ENCODE measurements at places on chromosomes 5 and 9. TPM values are rescaled to one million over a fixed set of nuclear protein-coding genes. Genes with fewer than 3 reads are reported as not detected.
A peak's percentile ranks its signal among the peaks of the same experiment; 100 is the strongest.

- no peak for DNase-seq
Measured at GRCh38 chr5:78974011-78974410, 11.1 kb downstream of the ARSB start.

PTPN3 gene
- 4.7 TPM for total RNA-seq

DNA sequence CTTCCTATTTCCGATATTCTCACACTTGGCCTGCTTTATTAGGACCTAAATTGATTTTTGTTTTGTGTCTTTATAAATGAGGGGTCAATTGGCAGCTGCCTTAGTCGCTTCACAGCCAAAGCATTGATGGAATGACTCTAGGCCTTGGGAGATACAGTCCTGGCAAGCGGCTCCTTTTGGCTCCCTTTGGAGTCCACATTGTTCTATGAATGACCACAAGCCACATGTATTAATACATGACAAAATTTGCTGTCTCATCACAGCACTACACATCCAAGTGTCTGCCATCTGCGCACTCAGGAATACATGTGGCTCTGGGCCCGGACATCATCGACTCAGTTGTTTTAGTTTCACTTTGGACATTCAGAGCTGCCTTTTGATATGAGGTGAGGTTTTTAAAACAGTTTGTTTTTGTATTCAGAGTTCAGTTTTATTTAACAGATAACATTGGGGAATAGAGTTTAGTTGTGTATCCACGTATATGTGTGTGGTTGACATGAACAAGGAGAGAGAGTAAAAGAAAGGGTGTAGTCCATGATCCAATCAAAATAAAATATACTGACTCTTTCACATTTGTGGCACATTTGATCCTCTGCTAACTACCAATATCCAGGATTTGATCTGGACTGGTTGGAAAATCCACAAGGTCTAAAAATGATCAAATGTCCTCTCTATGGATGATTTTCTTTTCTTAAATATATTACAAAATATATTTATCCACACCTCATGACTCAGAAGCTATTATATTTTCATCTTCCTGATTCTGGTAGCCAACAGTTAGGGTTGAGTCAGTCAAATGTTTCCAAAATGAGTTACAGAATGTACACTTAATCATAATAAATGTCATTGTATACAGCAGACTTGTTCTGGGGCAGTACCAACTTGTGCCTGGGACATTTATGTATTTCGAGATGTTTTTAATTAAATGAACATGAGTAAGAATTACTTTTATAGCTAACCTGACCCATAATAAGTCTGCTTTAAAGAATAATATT lies 114.0 kb upstream of the MTAP start:
- DNase-seq: no peak

DNA sequence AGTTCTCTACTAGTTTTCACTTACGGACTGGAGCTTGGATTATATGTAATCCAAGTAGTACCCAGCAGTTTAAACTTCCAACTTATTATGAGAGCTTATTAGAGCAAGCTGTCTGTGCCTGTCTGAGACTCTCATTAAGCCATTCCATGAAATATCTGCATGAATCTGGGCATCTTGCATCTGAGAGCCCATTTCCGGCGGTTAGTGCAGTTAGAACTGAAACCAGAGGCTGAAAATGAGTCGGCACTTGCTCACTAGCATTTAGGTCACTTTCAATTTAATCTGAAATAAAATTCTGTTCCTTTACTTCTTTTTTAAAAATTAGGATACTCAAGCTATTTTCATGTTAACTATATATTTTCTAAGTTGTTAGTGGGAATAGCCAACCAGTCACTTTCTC lies 102.2 kb downstream of the MEGF10 start:
- no peak for DNase-seq

DNA sequence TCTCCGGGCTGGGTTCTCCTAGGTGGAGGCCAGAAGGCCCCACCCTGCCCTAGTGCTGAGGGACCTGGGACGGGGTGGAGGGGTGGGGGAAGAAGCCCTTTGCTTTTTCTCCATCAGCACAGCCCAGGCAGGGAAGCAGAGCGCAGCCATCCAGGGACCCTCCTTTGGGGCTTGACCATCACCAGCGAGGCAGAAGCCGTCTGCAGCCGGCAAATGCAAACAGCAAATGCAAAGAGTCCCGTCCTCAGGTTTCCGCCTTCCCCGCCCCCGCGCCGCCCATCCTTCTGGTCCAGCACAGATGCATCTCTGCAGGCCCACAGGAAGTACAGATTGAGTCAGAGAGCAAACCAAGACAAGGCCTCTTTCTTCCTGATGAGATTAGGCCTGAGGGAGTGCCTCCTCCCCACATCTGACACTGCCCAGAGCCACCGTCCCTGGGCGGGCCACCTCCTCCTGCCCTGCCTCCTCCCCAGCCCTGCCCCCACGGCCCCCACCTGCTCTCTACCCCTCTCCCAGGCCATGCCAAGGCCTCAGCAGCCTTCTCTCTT lies 23.4 kb downstream of the CORO2A start:
- DNase-seq: no peak

IL17B gene
- not detected for total RNA-seq

HSDL2 gene
- total RNA-seq: 19.0 TPM

DNA sequence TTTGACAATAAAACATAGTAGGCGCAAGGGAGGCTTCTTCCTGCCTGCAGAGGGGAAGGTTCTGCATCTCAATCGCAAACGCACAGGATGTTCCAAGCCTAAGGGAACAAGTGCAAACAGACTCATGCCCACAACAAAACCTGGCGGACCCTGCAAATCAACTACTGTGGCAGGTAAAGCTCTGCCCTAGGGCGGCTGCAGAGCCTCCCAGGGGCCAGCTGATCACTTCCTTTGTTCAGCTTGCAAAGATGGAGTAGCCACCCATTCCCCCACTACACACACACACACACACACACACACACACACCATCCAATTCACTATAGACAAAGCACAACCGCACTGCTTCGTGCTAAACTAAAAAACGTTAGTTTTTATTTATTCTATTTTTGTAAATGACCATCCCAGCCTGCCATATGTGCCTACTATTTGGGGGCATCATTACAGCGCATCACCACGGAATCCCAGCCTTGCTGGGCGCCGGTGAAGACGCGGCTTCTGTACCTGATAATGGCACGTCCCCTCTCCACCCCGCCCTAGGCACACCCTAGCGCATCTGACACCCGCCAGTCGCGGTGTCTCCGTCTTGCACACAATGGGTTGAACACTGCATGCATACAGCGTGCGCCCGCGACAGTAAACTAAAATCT lies 57.6 kb downstream of the DPYSL3 start:
- DNase-seq: no peak

DNA sequence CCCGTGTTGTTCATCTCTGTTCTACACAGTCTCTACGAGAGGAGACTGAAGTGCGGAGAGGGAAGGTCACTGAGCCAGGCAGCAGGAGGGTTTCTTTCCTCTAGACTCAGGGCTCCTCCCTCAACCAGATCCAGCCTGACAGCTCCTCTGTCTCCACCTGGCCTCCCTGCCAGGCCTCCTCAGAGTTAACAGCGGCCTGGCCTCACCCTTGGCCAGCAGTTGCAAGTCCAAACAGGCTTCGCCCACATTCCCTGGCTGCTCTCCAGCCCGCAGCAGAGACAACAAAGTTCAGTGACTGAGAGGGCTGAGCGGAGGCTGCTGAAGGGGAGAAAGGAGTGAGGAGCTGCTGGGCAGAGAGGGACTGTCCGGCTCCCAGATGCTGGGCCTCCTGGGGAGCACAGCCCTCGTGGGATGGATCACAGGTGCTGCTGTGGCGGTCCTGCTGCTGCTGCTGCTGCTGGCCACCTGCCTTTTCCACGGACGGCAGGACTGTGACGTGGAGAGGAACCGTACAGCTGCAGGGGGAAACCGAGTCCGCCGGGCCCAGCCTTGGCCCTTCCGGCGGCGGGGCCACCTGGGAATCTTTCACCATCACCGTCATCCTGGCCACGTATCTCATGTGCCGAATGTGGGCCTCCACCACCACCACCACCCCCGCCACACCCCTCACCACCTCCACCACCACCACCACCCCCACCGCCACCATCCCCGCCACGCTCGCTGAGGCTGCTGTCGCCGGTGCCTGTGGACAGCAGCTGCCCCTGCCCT lies at the start of gene HRCT1:
Gene HRCT1 (plus strand): TSS at position 291 of the 768 bp plus-strand sequence. CDS start 86 bp downstream, at position 377.
- DNase-seq: peak; percentile 95

LYRM7 gene
- total RNA-seq: 9.1 TPM

GRCh38 chr5:50440651-50441492 lies at the start of gene EMB:
Gene EMB (minus strand): TSS chr5:50441288. CDS start chr5:50441151, 137 bp downstream.
- DNase-seq: no peak

- no peak for DNase-seq
Measured at GRCh38 chr5:123709422-123709821, 197.4 kb downstream of the CSNK1G3 start.

GRCh38 chr5:91245871-91246270 lies 137.2 kb downstream of the ARRDC3 start:
- DNase-seq: no peak

DNA sequence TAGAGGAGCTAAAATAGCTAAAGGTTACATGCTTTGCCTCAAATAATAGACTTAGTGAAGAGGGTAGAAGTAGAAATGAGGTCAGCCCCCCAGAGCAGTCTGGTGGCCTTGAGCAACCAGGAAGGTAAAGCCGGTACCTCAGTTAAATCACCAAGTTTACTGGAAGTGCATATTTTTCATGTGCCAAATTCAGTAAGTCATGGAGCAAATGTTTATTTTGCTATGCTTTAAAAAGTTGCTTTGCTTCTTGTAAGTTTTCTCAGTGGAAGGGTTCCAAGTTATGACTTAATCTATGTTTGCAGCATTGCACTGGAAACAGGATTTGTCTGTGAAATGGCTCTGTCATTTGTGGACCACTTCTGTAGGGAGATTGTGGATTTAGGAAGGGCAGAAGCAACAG lies 256.7 kb downstream of the ARRDC3 start:
- no peak for DNase-seq

NME5 gene
- total RNA-seq: 1.7 TPM

GRCh38 chr9:135978642-135979546 lies 17.7 kb upstream of the UBAC1 start:
- DNase-seq: no peak

SPINK4 gene
- not detected for total RNA-seq

- no peak for DNase-seq
Measured at GRCh38 chr9:13596383-13596970, 317.0 kb upstream of the MPDZ start.

- DNase-seq: no peak
Measured at GRCh38 chr5:27220752-27221151, 182.4 kb upstream of the CDH9 start.

FOXD4L4 gene
- total RNA-seq: not detected

- no peak for DNase-seq
Measured at GRCh38 chr9:117869712-117870111, 165.5 kb downstream of the TLR4 start.

- no peak for DNase-seq
Measured at GRCh38 chr5:1036504-1037122, 28.0 kb downstream of the NKD2 start.

DNA sequence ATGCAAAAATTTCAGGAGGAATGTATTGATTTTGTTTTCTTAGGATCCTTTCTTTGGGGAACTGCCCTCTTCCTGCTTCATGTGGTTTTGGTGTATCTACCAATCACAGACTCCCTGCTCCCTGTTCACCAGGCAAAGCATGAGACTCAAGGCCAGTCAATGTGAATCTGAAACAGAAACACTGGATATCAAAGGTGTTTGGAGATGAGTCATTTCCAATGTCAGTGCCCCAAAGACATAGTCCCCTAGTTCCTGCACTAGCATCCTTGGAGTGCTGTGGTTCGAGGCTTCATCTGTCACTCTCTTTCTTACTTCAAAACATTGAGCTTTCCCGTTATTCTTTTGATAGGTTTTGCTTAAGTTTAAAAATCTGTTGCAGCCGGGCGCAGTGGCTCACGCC lies 8.1 kb downstream of the PPP3R2 start:
- DNase-seq: no peak

- DNase-seq: no peak
Measured at GRCh38 chr5:129988453-129988852, 84.2 kb downstream of the CHSY3 start.

SCGB3A1 gene
- total RNA-seq: not detected

RXFP3 gene
- not detected for total RNA-seq

DNA sequence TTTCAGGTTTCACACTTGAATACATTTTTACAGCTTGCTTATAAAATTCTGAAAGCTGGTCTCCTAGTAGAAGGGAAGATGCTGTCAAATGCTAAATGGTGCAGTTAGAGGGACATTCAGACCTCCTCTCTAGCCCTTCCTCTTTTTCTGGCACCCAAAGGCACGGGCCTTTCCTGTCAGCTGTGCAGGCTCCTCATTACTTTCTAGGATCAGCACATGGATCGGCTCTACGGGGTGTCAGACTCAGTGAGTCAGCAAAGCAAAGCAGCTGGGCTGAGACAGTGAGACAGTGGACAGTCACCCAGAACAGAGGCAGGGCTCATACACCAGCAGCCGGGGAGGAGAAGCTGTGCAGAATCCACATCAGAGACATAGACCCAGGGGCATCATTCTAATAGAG lies 80.0 kb upstream of the TNC start:
- DNase-seq: no peak

DNA sequence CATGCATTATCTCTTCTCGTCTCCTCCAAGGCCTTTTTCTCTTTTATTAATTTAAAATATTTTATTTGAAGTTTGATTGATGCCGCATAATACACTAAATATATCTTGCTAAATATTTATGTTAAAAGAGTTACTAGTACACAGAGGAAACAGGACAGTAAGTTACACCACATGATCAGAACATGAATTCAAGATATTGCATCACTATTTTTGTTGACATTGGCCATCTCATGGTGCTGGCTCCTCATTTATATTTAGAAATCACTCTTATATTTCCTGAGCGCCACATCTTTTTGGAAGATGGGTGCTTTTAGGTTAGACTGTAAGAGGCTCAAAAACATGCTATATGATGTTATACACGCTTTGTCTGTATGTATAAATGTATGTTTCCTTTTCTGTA lies 23.0 kb downstream of the SPEF2 start:
- DNase-seq: no peak

GRCh38 chr5:61534481-61535267 lies 202.6 kb downstream of the ZSWIM6 start:
- no peak for DNase-seq

THBS4 gene
- 1.5 TPM for total RNA-seq

GRCh38 chr9:126614088-126614454 lies 343 bp downstream of the LMX1B start:
- no peak for DNase-seq

PCDHGB6 gene
- 71.5 TPM for total RNA-seq

TAF11L10 gene
- not detected for total RNA-seq

NLN gene
- total RNA-seq: 40.3 TPM

ENHO gene
- 1.0 TPM for total RNA-seq

DNA sequence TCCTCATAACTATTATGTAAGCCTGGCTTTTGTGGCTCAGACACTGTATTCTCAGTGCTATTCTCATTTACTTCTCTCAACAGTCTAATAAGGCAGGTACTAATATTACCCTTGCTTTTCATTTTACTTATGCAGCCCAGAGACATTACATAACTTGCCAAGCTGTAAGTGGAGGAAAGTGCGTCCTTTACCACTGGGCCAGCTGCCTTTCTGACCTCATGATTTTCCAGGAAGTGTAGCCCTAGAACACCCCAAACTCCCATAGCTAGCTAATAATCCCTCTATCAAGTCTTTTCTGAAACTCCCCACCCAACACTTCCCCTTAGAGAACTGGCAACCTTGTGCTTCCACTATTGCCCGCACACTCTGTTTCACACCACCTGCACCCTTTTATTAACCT lies 192.9 kb upstream of the HMHB1 start:
- no peak for DNase-seq

- DNase-seq: no peak
Measured at GRCh38 chr9:137027369-137028262, at the start of gene ABCA2. Gene ABCA2 (minus strand): TSS chr9:137028237. CDS start chr9:137028140, 97 bp downstream.

GAPT gene
- total RNA-seq: not detected

- DNase-seq: no peak
Measured at GRCh38 chr9:133707763-133708245, 30.3 kb downstream of the SARDH start.

- DNase-seq: no peak
Measured at GRCh38 chr5:52620315-52620714, 167.4 kb upstream of the ITGA1 start.

All from osteocyte (in vitro differentiated cells).